ENCODE measurements at places on chromosomes 4 and X. TPM values are rescaled to one million over a fixed set of nuclear protein-coding genes. Genes with fewer than 3 reads are reported as not detected.

The MAGEA8 gene
- polyA plus RNA-seq: 0.16 TPM

The GBA3 gene
- polyA plus RNA-seq: not detected

GRCh38 chrX:68868902-68869800 is 40.3 kb downstream of the EFNB1 start:
- H3K36me3 ChIP-seq: no peaks in the 10 kb centered on the region
- peaks cover 6% of the 10 kb centered on the region for H3K27me3 ChIP-seq
- no peak overlapping the region for H3K4me3 ChIP-seq

GRCh38 chrX:97766501-97767095 is 882.9 kb downstream of the RPA4 start:
- peak overlapping the region; percentile 42 for H3K4me3 ChIP-seq
- no peak for DNase-seq
- H3K36me3 ChIP-seq: no peaks in the 10 kb centered on the region
- H3K27ac ChIP-seq: no peak overlapping the region

The FRMD7 gene
- polyA plus RNA-seq: not detected

The TMEM154 gene
- polyA plus RNA-seq: 130 TPM

- no peaks in the 10 kb centered on the region for H3K36me3 ChIP-seq
- no peak overlapping the region for H3K4me3 ChIP-seq
- H3K27ac ChIP-seq: no peak overlapping the region
- peaks cover 7% of the 10 kb centered on the region for H3K4me1 ChIP-seq
- DNase-seq: no peak
These were observed 12.3 kb upstream of the RAP2C start for GRCh38 chrX:132231587-132231986.

DNA sequence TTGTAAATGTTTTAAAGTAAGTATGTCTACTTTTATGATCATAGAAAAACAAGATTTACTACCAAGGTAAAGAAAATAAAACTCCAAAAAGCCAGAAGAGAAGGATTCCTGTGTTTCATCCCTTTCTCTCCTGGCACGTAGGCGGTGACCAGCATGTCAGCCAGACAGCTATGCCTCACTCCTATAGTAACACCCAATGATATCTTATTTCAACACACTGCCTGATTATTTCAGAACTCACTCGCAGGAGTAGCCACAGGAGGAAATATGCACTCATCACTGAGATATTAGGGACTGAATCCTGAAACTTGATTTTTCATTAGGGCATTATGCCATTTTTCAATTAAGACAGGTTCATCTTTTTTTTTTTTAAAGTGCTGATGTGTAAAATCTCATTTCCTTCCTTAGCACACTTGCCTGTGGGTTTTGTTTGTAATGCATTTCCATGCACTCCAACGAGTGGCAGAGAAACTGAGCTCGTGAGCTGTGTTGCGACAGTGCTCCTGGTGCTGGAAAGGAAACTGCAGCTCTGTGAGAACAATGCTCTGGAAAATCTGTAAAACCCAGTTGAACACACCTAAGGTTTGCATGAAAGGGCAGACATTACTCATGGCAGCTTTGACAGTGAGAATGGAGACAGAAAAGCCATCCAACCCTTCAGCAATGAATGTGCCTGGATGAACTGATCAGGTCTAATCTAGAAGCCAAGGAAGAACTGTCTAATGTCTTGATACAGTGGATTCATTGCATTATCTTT is 18.2 kb downstream of the RAI2 start:
- H3K4me3 ChIP-seq: no peak overlapping the region
- no peak overlapping the region for H3K27ac ChIP-seq
- DNase-seq: no peak

DNA sequence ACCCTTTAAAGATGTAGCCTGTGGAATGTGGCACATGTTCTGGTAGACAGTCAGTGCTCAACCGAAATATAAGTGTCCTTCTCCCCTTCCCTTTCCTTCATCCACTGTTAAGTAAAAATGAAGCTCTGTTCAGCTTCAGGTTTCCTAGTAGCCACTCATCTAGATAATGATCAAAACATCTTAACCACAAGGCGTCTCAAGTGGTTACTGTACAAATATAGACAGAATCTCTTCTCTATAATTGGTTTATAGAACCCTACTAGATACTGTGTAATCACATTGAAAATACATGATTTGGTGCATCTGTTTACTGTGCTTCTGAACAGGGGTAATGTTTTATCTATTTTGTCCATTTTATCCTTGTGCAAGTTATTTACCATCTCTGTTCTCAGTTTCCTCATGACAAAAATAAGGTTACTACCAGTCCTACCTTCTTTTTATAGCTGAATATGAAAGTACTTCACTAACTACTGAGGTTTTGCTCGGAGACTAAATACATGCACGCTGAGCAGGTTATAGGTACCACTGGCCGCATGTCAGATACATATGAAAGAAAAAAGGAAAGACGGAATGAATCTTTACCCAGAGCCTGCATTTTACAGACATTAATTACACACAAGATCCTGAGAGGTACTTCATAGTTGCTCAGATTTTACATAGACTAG is 20.3 kb upstream of the SLC25A4 start:
- H3K4me1 ChIP-seq: no peaks in the 10 kb centered on the region
- H3K4me3 ChIP-seq: no peak overlapping the region
- H3K27ac ChIP-seq: no peak overlapping the region

The NUDT10 gene
- polyA plus RNA-seq: not detected

The LGI2 gene
- polyA plus RNA-seq: not detected

The NAT8L gene
- polyA plus RNA-seq: not detected

- H3K27ac ChIP-seq: no peak overlapping the region
- H3K4me3 ChIP-seq: no peak overlapping the region
- no peak for DNase-seq
- H3K27me3 ChIP-seq: no peaks in the 10 kb centered on the region
- H3K4me1 ChIP-seq: no peaks in the 10 kb centered on the region
These were observed 156.0 kb upstream of the ANKRD50 start for GRCh38 chr4:124868495-124868894.

The LNX1 gene
- 0.49 TPM for polyA plus RNA-seq

DNA sequence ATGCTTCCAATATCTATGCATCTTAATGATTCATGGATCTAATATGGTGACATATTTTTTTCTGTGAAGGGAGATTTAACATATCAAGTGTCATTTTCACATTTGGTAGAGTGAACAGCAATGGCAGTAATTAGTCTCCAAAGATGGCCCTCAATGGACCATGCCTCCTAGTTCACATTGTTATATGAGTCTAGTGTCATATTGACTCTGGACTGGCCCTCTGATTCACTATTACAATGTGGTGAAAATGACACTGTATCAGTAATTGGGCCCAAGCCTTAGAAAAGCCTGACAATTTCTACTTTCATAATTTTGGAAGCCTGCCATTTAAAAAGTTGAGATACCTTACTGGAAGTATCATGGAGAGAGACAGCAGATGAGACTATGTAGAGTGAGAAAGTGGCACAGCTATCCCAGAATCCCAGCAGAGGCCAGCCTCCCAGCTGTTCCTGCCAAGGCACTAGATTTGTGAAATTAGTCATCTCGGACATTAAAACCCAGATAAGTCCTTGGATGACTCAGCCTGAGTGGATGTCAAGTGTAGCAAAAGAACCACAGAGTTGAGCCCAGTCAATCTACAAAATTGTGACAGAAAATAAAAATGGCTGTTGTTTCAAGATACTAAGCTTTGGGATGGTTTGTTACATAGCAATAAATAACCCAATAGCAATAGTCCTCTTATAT is 68.4 kb downstream of the ARHGEF38 start:
- H3K4me1 ChIP-seq: no peaks in the 10 kb centered on the region
- no peaks in the 10 kb centered on the region for H3K36me3 ChIP-seq
- H3K27me3 ChIP-seq: no peaks in the 10 kb centered on the region
- no peak overlapping the region for H3K4me3 ChIP-seq

DNA sequence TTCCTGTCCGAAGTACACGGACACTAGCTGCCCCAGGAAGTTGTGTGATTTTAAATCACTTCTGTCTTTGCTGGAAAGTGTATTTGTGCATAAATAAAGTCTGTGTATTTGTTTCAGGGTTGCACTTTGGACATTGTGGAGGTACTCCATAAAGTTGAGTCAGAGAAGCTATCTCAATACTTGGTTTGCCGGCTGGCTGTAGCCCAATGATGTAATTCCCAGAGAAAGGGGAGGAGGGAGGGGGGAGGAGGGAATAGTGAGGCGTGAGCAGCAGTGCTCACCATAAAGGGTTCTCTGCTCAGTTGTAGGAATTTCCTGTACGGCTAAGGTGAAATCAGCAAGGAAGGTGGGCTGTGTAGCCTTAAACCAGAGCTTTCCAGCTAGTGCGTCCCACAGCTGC is 7.5 kb downstream of the APEX2 start:
- H3K27ac ChIP-seq: no peak overlapping the region
- DNase-seq: no peak
- no peaks in the 10 kb centered on the region for H3K27me3 ChIP-seq
- H3K4me1 ChIP-seq: peaks cover under 1% of the 10 kb centered on the region
- H3K36me3 ChIP-seq: peaks cover 14% of the 10 kb centered on the region

The NOX1 gene
- polyA plus RNA-seq: not detected

DNA sequence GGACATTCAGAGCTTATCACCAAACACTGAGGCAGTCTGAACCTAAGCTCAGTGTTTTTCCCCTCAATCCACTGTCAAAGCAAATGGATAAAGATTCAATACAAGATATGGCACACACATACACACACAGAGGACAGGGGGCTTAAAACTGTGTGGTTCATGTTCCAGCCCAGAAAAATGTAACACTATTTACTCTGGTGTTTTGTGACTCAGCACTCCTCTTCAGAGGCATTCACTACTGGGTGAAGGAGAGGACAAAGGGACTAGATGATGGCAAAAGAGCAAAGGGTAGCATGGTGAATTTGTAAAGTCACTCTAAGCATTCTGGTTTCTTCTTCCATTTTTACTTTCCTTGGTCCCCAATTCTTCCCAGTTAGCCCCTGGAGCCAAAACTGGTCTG is 120.3 kb downstream of the ARHGEF9 start:
- no peaks in the 10 kb centered on the region for H3K4me1 ChIP-seq
- no peaks in the 10 kb centered on the region for H3K27me3 ChIP-seq
- no peak overlapping the region for H3K27ac ChIP-seq
- H3K4me3 ChIP-seq: no peak overlapping the region
- H3K36me3 ChIP-seq: peaks cover 19% of the 10 kb centered on the region

- H3K27ac ChIP-seq: no peak overlapping the region
- no peak overlapping the region for H3K4me3 ChIP-seq
- no peaks in the 10 kb centered on the region for H3K36me3 ChIP-seq
- DNase-seq: no peak
- H3K27me3 ChIP-seq: peaks cover 28% of the 10 kb centered on the region
These were observed 1.6 kb downstream of the SLC49A3 start for GRCh38 chr4:687048-687970.

The PLAC1 gene
- not detected for polyA plus RNA-seq

The PDHA1 gene
- polyA plus RNA-seq: 45.1 TPM

GRCh38 chr4:167021545-167022155 is 212.6 kb downstream of the SPOCK3 start:
- peak; percentile 27 for DNase-seq
- H3K4me3 ChIP-seq: no peak overlapping the region
- no peaks in the 10 kb centered on the region for H3K4me1 ChIP-seq

GRCh38 chr4:37977471-37978247 is 17.5 kb downstream of the PTTG2 start:
- peak overlapping the region; percentile 96 for H3K27ac ChIP-seq
- H3K4me3 ChIP-seq: peak overlapping the region; percentile 96
- no peaks in the 10 kb centered on the region for H3K27me3 ChIP-seq
- DNase-seq: peak; percentile 77
- H3K36me3 ChIP-seq: no peaks in the 10 kb centered on the region
- H3K4me1 ChIP-seq: peaks cover 54% of the 10 kb centered on the region

The ASMT gene
- not detected for polyA plus RNA-seq

DNA sequence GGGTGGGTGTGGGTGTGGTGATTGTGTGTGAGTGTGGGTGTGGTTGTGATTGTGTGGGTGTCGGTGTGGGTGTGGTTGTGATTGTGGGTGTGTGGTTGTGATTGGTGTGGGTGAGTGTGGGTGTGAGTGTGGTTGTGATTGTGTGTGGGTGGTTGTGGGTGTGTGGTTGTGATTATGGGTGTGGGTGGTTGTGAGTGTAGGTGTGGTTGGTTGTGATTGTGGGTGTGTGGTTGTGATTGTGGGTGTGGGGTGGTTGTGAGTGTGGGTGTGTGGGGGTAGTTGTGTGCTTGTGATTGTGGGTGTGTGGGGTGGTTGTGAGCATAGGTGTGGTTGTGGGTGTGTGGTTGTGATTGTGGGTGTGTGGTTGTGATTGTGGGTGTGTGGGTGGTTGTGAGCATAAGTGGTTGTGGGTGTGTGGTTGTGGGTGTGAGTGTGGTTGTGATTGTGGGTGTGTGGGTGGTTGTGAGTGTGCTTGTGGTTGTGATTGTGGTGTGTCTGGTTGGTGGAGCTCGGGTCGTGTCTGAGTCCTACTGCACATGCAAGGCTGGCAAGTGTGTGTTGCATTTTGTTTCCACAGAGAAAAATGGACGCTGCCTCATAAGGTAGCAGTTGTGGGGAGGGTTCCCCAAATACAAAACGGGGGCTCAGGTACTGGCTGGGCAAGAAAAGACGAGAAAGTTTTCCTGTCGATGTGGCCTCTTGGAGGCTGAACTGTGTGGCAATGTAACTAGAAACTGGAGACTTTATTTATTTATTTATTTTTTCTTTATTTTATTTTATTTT is 116.7 kb downstream of the UBE2K start:
- peak; percentile 6 for DNase-seq
- H3K27ac ChIP-seq: no peak overlapping the region
- no peak overlapping the region for H3K4me3 ChIP-seq
- no peaks in the 10 kb centered on the region for H3K27me3 ChIP-seq
